Activated CD4-positive, alpha-beta T cell treated with anti-CD3 and anti-CD28 coated beads, Interleukin-2, amount 10 ng/mL, durations not matched to agents 24 days and 14 days (primary cell): ENCODE measurements at places on chromosomes 1 and 21. TPM values are rescaled to one million over a fixed set of nuclear protein-coding genes. Genes with fewer than 3 reads are reported as not detected.

- no peak for DNase-seq
Observed at GRCh38 chr1:206445116-206445515, 25.2 kb upstream of the IKBKE start.

- DNase-seq = no peak
Observed at GRCh38 chr1:46302641-46303037, 777 bp downstream of the LRRC41 start.

The CRNN gene
- not detected in 2 replicates for total RNA-seq

The CNIH3 gene
- total RNA-seq = 1.1 TPM in 2 replicates

The ADAMTS5 gene
- total RNA-seq = not detected in 2 replicates

The NUP210L gene
- 0.02 TPM in 1 of 2 replicates, not detected in the other for total RNA-seq
